ENCODE measurements at places on chromosomes 5 and 9. TPM values are rescaled to one million over a fixed set of nuclear protein-coding genes. Genes with fewer than 3 reads are reported as not detected.

ECM2 gene
- total RNA-seq = 13.8 TPM

TAF11L10 gene
- not detected for total RNA-seq

NSG2 gene
- total RNA-seq = not detected

INSYN2B gene
- not detected for total RNA-seq

MED27 gene
- total RNA-seq = 14.4 TPM

HK3 gene
- total RNA-seq = 4.3 TPM

IFNA13 gene
- not detected for total RNA-seq

CDK7 gene
- 20.3 TPM for total RNA-seq

ERMP1 gene
- 12.6 TPM for total RNA-seq

LOX gene
- total RNA-seq = 35.4 TPM

TMEM232 gene
- total RNA-seq = 2.0 TPM

LURAP1L gene
- 12.3 TPM for total RNA-seq

TSLP gene
- 0.66 TPM for total RNA-seq

CDC25C gene
- total RNA-seq = not detected

WDR38 gene
- not detected for total RNA-seq

HSPA4 gene
- 45.6 TPM for total RNA-seq

DBH gene
- not detected for total RNA-seq

ENHO gene
- 0.33 TPM for total RNA-seq

PTGDS gene
- 46.7 TPM for total RNA-seq

VLDLR gene
- 7.5 TPM for total RNA-seq

FBN2 gene
- 1.8 TPM for total RNA-seq

FOXI1 gene
- total RNA-seq = 7.9 TPM

C5orf46 gene
- 9.4 TPM for total RNA-seq

CYLC2 gene
- not detected for total RNA-seq

TXNDC8 gene
- total RNA-seq = not detected

RPL12 gene
- 2,790 TPM for total RNA-seq

FOXD4L6 gene
- not detected for total RNA-seq
